ENCODE measurements at places on chromosomes 6 and 20.

DNA sequence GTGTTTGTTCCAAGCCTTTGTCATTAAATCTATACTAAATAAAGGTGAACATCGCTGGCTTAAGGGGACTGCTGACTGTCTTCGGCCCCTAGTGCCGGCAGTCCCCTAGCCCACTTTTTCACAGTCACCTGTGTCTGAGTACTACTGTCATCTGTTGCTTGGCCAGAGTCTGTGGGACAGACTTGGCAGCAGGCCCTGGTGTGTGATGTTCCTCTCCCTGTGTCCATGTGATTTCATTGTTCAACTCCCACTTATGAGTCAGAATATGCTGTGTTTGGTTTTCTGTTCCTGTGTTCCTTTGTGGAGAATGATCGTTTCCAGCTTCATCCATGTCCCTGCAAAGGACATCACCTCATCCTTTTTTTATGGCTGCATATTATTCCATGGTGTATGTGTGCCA lies 133.4 kb downstream of the HAO1 start:
- DNase-seq = no peak

GRCh38 chr20:12395353-12395752 lies 477.7 kb downstream of the BTBD3 start:
- DNase-seq = peak; percentile 46

DNA sequence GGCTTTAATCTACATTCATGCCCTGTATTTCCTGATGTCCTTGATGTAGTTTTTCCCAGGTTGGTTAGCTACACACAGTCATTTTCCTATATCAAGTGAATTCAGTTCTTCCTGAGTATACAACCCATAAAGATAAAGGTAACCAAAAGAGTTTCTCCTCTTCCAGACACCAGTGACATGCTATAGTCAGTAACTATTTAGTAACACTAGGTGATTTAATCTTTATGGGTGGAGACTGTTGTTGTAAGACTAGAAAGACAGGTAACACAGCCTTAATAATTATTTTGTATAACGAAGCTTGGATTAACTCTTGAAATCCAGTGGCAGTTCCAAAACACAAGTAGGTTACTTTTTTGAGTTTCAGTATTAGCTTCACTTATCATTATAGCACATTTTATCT lies 17.6 kb downstream of the MCUR1 start:
- DNase-seq = no peak

DNA sequence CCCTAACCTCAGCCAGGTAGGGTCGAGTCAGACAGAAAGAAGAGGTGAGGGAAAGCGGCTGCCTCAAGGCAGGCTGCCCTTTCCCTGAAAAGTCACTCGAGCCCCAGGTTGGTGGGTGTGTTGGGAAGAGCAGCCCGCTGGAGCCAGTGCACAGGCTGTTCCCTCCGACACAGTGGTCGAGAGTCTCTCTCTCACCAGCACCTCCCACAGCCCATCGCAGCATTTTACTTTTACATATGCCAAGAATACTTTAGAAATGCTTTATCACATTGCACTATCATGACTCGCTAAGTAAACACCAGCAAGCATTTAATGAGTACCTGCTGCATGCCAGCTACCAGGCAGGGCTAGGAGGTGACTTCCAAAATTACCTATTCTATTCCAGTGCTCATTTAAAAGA lies 1.7 kb downstream of the PRPH2 start:
- no peak for DNase-seq

DNA sequence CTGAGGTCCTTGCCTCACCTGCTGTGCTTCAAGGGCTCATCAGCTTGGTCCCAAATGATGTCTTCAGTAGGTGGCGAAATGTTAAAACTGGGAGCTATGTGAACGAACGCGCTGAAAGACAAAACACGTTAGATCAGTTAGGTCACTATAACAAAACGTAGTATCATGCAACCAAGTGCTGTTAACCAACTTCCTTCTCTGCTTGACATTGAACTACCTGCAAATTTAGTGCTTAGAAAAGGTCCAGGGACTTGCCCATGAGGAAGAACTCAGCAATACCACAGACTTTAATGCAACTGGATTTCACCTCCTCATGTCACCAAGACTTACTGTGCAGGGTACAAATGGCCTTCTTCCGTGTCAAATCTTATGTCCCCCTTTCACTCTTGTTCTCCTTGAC lies 24.8 kb downstream of the BACH2 start:
- no peak for DNase-seq

GRCh38 chr6:133079901-133080300 lies 161.3 kb upstream of the EYA4 start:
- DNase-seq = no peak

DNA sequence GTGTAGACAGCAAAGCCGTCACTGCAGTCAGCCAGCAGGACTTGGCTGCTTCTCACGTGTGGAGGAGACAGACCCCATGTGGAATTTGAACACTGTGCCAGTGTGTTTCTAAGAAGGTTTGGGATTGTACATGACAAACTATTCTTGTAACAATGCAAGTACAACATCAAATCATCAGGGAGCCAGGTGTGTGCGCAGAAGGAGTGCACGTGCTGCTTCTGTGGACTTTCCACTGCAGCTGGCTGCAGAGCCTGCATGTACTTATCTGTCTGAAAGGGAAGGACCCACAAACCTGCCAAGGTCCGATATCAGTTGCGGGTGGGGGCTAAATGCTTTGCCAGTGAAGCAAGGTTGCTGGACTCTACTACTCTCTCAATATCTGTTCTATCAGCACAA lies 211.6 kb downstream of the WDR27 start:
- no peak for DNase-seq

DNA sequence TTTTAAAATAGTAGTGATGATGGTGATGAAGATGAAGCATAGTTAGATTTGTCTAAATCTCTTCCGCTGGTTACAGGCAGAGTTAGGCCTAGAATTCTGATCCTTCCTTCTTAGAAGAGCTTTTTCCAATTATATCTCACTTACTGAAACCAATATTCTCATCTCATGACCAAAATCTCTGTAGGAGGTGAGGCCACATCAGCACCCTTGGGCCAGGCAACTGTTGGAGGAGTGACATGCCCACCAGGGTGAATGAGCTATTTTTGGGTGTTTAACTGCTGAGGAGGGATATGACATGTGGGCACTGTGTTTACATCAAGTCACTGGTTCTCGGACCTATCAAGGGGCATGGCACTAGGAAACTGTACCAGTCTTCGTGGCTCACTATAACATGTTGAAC lies 102.2 kb upstream of the SLC24A3 start:
- no peak for DNase-seq

- no peak for DNase-seq
Measured at GRCh38 chr20:47635256-47635655, 133.6 kb downstream of the NCOA3 start.

DNA sequence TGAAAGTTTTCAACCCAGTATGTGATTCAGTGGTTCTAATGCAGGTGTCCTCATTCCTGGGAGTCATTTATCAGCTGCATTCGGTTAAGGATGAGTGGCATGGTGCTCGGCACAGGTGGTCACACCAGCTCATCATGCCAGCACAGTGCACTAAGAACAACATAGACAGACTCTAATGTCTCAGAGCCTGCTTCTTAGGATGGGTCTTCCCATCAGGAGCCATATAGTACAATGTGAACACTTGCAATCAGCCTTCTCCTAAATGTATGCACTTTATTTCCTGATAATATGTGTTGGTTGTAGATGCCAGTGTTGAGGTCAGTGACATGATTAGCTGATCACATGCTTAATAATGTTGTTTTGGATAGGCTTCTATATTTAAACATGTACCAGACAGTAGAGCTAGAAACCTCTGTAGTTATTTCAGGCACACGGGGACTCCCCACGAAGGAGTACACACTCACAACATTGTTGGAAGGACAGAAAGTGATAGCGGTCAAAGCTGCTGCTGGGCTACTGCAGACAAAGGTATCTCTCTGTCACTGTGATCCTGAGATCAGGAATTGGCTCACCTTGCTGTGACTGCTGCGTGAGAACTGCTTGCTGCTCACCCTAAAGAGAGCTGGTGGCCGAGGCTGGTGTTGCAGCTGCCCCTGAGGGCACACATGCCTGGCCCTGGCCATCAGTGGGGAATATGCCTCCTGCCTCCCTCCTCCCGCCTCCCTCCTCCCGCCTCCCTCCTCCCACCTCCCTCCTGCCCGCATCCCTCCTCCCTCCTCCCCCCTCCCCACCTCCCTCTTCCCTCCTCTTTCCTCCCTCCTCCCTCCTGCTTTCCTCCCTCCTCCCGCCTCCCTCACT lies 195.4 kb downstream of the SMOC2 start:
- no peak for DNase-seq

- no peak for DNase-seq
Measured at GRCh38 chr6:154872542-154873114, 122.5 kb upstream of the TIAM2 start.

DNA sequence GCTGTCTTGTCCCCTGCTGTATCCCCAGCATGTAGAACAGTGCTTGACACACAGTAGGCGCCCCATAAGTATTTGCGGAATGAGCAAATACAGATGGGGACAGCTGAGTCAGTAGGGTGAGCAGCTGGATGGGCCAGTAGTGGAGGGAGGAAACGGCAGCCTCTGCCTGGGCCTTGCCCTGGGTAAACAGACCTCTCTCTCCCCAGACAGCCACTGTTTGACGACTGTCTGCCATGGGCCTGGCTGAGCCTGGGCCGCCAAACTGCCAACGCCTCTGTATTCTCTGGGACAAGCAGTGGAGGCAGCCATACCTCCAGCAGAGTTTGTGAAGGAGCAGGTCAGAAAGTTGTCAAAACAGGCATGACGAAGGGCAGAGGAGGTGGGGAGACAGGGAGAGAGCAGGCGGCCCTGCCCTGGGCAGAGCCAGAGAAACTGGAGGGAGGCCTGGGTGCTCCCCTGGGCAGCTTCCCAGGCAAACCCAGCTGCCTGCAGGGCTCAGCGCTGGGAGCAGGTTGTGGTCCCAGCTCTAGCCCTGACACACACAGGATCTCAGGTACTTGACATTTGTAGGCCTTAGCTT lies 15.2 kb downstream of the HNF4A start:
- no peak for DNase-seq

DNA sequence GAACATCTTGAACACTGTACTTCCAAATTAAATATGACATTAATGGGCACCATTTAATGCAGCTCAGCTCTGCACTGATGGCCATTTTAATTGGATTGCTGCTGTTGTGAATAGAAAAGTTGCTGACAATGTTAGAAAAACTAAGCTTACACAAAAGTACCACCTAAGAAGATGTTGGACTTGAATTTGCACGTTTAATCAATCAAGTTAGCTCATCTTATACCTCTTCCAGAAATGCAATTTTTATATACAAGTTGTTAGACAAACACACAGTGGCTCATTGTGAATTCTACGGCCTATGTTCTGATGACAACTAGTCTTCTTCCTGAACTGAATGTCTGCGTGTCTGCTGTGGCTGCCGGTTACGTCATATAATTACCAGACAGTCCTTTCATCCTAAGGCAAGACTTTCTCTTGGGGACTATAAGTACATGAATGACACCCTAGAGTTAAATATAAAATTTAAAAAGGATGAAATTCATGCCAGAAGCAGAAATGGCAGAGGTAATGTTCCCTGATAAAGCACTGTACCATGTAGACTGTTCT lies 330.2 kb downstream of the EPM2A start:
- DNase-seq = no peak

GRCh38 chr6:2254747-2255146 lies 9.3 kb upstream of the GMDS start:
- no peak for DNase-seq
